Fibroblast of pulmonary artery (primary cell): ENCODE measurements at places on chromosomes 16 and 17.

GRCh38 chr17:5669191-5669590 lies 84.9 kb upstream of the NLRP1 start:
- DNase-seq = no peak

DNA sequence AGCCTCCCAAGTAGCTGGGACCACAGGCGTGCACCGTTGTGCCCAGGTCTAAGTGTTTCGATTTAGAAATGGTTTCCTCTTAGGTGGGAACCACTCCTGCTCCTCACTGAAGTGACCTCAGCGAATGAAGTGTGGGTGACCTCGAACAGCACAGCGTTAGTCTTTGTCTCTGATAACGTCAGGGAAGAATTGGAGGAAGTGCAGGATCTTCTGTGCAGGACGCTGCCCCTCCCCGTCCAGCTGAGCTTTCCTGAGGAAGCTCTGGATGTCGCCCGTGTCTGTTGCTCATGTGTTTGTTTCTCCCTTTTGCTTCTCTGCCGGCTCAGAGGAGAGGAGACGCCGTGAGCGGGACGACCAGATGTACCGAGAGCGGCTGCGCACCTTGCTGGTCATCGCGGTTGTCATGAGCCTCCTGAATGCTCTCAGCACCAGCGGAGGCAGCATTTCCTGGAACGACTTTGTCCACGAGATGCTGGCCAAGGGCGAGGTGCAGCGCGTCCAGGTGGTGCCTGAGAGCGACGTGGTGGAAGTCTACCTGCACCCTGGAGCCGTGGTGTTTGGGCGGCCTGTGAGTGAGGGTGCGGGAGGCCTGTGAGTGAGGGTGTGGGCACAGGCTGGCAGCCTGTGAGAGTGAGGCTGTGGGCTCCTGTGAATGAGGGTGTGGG lies 15.6 kb downstream of the SPG7 start:
- no peak for DNase-seq

GRCh38 chr16:10907757-10908045 lies 30.7 kb downstream of the CIITA start:
- DNase-seq = no peak

- no peak for DNase-seq
Measured at GRCh38 chr16:66003201-66003600, 363.3 kb upstream of the CDH5 start.

GRCh38 chr17:82793974-82794630 lies 42.2 kb downstream of the TBCD start:
- no peak for DNase-seq

- DNase-seq = no peak
Measured at GRCh38 chr16:31186176-31186575, 6.2 kb downstream of the FUS start.

DNA sequence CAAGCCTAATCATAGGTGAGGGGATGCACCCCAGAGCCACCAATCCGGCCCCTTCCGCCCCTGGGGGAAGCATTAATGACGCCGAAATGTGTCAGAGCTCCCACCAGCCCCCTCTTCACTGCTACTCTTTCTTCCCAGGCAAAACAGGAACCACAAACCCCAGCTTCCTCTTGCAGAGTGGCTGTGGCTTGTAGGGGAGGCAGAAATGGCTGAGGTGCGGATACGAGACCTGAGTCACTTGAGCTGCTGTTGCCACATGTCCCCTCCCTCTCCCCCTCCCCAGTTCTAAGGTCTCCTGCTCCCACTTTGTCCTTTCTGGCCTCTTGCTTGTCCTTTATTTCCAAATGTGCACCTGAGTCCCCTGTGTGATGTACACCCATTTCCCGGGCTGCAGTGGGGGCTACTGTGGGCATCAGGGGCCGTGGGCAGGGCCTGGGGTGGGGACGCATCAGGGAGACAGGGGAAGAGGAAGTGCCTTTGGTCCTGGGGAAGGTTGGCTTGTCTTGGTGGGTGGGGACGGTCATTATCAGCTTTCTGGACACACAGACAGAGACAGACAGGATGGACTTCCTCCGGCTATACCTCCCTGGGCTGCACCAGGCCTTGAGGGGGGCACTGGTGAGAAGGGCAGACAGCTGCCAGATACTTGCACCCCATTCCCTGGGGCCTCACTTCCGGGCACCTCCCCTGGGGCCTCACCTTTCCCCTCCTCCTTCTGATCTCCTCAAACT lies at the start of gene APOBR:
TSS of gene APOBR (plus strand) at position 523 of the 731 bp plus-strand sequence. CDS start at position 562, 39 bp downstream.
- DNase-seq = no peak

DNA sequence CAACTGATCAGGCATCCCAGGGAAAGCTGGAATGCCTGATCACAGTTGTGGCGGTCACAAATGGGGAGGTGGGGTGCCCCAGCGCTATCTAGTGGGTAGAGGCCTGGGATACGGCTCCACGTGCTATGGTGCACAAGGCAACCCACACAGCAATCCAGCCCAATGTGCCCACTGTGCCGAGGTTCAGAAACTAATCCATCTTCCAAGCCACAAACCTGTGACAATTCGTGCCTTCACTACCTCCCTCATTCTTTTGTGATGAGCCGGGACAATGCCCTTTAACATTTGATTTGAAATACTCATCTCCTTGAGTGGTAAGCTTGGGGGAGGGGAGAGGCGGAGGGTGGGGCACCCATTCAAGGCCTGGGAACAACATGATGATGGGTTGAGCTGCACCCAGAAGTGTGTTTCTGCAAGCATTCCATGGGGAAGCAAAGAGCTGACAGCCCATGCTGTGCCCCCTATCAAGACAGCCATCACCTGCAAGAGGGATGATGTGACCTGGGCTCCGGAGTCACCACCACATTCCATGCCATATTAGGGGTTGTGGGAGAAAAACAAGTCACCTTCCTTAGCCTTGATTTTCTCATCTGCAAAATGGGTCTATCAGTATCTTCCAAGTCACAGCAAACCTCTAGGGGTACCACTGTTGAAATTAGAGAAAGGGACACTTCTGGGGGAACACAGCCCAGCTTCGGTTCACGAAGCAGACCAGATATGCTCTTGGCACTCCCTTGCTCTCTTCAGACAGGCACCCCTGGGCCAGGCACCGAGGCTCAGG lies 3.7 kb downstream of the ELOB start:
- no peak for DNase-seq

DNA sequence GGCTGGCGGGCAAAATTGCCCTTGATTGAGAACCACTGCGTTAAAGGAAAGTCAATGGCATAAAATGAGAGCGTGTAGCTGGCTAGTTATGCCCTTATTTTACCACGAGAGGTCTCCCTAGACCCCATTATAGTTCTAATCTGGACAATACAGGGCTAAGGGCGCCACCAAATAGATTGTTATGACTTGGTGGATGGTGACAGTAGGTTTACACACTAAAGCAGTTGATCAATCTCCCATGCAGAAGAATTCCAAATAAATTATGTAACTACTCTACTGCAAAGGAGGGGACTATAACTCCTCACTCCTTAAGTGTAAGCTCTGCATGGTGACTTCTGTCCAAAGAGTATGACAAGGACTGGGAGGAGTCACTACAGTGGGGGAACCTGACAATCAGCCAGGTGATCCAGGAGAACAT lies 20.4 kb upstream of the YPEL2 start:
- peak; percentile 73 for DNase-seq

GRCh38 chr16:84495506-84495905 lies 9.0 kb downstream of the MEAK7 start:
- no peak for DNase-seq

- no peak for DNase-seq
Measured at GRCh38 chr17:77666881-77667395, 291.6 kb upstream of the TNRC6C start.

DNA sequence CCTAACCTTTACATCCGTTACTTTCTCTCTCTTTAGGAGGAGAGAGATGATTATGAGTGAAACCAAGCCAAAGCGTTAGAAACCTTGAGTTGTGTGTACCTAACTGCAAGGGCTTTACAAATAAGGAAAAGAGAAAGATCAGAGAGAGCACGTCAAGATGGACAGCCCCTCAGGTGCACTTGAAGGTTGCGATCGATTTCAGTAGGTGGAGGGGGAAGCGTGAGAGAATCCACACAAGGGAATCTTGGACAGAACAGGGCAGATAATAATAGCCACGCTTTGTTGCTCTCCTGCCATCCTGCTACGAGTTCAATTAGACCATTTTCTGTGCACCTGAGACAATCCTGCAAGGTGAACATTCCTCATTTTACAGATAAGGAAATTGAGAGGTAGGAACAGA lies 78.4 kb downstream of the VAT1L start:
- no peak for DNase-seq

DNA sequence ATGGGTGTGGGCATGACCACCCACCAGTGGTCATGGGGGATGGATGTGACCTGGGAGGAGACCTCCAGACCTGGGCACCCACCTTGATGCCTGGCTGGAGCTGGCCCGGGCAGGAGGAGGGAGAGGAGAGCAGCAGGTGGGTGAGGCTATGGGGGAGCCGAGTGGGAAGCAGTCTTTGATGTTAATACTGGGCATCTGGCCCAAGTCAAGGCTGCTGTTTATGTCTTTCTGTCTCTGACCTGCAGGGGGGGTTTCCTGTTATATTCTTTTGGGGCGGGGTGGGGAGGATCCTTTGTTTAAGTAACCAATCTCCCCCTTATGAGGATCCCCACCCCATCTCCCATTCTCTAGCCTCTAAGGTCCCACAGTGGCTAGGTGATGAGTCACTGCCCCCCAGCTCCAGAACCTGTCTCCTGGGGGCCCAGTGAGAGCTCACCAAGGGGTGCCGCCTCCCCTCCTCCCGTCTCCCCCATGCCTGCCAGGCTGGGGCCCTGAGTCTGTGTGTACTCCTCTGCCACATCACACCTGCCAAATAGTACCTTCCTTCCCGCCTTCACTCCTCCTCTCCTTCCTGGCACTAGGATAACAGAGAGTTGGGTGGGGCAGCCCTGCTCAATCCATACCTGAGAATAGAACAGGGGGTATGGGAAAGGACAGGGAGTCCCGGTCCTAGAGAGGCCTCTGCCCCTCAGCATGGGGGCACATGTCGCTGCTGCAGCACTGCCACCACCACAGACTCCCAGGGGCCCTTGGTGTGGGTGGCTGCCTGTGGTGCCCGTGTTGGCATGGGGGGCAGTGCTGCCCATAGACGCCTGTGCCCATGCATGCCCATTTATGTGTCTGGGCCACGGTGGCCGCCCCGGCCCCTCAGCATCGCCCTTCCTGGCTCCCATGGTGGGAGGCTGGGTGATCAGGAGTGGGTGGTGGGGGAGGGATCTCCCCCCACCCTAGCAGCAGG lies 7.3 kb downstream of the THRA start:
- peak; percentile 48 for DNase-seq

DNA sequence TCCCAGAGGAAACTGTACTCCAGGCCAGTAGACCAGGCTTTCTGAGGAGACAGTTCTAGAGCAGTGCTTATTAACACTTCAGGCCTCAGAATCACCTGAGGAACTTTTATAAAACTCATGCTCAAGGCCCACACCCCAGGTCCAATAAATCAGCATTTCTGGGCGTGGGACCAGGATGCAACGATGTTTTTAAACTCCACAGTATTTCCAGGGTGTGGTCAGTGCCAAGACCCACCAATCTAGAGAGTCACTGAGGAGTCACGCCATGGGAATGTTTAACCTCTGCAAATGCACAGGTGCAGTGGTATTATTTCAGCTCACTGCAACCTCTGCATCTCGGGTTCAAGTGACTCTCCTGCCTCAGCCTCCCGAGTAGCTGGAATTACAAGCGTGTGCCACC lies 3.9 kb upstream of the TRPV1 start:
- no peak for DNase-seq

GRCh38 chr16:30084816-30085159 lies 6.9 kb downstream of the TBX6 start:
- DNase-seq = no peak

GRCh38 chr16:86370062-86370461 lies 140.3 kb upstream of the FOXF1 start:
- no peak for DNase-seq

DNA sequence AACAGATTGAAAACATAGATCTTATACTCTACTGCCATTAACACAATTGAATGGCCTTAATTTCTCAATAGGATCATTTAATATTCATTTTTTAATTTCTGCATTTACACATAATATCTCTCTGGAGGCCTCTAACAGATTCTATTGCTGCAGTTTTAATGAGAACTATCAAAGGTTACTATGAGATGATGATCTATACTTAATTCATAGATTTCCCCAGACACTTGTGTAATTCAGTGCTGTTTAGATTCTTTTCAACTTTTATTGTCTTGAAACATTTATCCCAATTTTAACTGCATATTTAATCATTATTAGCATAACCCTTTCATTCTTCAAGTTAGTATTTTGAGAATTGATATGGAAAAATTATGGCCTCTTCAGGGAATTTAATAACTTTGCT lies 1056.5 kb upstream of the CDH8 start:
- no peak for DNase-seq

GRCh38 chr17:81703747-81704654 lies 834 bp downstream of the MRPL12 start:
- no peak for DNase-seq

DNA sequence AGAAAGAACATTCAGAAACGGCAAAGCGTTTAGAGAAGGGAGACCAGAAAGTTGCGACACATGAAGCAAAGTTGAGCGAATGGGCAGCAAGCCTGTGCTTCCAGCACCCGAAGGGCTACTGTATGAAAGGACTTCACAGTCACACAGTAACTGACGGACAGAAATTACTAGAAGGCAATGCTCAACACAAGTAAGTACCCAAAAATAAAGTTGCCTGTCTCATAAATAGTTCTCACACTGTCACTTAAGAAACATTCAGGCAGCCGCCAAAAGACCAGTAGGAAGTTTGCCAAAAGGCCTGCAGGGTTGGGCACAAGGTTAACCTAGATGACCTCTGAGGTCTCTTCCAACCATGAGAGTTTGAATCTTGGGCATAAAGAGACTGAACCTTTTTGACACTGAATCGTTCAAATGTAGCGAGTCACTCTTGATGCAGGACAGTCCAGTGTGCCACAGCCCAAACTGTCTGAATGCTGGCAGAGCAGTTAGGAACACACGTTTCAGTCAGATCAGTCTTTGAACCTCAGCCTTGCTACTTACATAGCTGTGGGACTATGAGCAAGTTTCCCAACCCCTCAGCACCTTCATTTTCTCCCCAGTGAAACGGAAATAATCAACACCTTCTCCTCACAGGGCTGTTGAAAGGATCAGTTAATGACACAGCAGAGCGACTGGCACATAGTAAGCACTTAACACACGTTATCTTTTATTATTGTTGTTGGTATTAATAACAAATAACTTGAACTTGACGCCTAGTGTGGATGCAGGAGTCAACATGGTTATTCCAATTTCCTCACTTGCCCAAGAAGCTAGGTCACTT lies 10.4 kb downstream of the NCBP3 start:
- no peak for DNase-seq

- no peak for DNase-seq
Measured at GRCh38 chr17:38418693-38419507, 9.4 kb upstream of the ARHGAP23 start.

- peak; percentile 64 for DNase-seq
Measured at GRCh38 chr16:1414532-1415260, at the start of gene UNKL. UNKL (minus strand) TSS chr16:1414704; CDS start chr16:1414691, 13 bp downstream.

DNA sequence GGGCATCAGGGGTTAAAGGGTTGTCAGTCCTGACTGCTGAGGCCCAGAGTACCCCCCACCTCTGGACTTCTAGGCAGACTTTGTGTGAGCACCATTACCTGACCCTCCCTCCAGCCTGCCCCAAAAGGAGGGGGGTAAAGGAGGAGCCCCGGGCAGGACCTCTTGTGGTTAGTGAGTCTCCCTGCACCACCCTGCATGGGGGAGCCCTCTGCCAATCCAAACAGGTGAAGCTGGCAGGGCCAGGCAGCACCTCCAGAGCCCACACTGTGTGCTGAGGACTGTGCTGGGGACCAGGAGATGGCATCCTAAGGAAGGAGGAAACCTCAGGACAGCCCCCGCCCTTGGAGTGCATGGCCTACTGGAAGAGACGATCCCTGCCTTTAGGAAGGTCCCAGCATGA lies 2.6 kb upstream of the KRT14 start:
- DNase-seq = no peak
